Right ventricle myocardium superior (tissue), 1 donor: ENCODE measurements at places on chromosomes 7 and 10.

- no peak for DNase-seq
These were observed 137.6 kb upstream of the CDK6 start for GRCh38 chr7:92973974-92974373.

GRCh38 chr10:1114315-1114714 lies 58.1 kb downstream of the WDR37 start:
- DNase-seq = no peak

GRCh38 chr10:111486346-111486745 lies 409.5 kb downstream of the ADRA2A start:
- no peak for DNase-seq

DNA sequence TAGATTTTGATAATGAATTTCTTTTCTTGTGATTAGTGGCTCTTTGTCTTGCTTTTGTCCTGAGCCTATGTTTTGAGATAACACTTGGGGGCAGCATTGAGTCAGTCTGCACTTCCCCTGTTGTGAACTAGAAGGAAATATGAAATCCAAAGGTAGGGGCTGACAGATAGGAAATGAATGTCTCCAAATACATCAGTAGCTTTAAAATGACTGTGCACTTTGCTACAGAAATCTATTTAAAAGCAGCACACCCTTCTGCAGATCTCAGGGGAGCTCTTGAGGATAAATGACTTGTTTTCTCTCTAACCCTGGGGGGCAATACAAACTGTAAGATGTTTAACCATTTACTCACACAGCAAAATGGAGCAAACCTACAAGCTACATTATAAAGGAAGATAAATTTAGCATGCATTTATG lies 176.0 kb upstream of the MYO3A start:
- no peak for DNase-seq

DNA sequence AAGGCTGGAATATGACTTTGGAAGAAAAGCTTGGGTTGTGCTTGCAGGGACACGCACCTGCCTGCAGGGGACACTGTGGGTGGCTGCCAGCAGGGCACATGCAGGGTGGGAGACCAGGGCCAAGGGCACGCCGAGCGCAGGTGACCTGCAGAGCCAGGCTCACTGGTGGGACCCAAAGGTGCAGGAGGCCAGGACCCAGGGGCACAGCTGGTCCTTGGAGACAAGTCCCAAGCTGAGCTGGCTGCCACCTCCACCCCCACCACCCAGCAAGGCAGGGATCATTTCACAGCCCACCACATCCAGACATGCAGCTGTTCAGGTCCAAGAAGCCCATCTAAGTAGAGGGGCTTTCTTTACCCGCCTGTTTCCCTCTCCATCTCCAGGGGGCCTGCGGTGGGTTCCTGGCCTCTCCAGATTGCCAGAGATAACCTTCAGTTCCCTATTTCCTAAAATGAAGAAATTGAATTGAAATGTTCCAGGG lies 13.8 kb upstream of the CLIP2 start:
- no peak for DNase-seq

GRCh38 chr10:117266812-117267211 lies 25.9 kb downstream of the SLC18A2 start:
- DNase-seq = no peak

DNA sequence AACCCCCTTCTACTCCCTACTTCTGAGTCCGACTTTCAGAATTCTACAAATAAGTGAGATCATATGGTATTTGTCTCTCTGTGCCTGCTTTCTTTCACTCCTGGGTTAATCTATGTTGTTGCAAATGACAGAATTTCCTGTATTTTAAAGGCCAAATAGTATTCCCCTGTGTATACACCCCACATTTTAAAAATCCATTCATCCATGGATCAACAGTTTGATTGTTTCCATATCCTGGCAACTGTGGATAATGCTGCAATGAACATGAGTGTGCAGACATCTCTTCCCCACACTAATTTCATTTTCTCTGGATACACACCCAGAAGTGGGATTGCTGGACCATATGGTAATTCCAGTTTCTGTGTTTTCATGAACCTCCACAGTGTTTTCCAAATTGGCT lies 225.8 kb upstream of the TCERG1L start:
- no peak for DNase-seq

- DNase-seq = no peak
These were observed 242.8 kb downstream of the PHTF2 start for GRCh38 chr7:78041423-78041822.

GRCh38 chr10:122966879-122967278 lies 12.9 kb upstream of the C10orf88 start:
- DNase-seq = no peak

DNA sequence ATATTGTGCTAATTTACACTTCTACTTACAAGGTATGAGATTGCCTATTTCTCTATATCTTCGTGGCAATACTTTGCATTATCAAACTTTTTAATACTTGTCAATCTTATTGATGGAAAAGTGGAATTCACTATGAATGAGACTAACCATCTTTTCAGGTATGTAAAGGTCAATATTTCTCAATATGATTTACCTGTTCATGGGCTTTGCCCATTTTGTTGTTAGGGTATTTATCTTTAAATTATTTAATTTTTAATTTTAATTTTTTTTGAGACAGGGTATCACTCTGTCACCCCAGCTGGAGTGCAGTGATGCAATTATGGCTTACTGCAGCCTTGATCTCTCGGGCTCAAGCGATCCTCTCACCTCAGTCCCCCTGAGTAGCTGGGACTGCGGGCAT lies 47.8 kb upstream of the LCOR start:
- no peak for DNase-seq

- no peak for DNase-seq
These were observed 10.4 kb upstream of the GPR26 start for GRCh38 chr10:123655751-123656150.

GRCh38 chr7:124059375-124059774 lies 26.5 kb upstream of the TMEM229A start:
- no peak for DNase-seq

DNA sequence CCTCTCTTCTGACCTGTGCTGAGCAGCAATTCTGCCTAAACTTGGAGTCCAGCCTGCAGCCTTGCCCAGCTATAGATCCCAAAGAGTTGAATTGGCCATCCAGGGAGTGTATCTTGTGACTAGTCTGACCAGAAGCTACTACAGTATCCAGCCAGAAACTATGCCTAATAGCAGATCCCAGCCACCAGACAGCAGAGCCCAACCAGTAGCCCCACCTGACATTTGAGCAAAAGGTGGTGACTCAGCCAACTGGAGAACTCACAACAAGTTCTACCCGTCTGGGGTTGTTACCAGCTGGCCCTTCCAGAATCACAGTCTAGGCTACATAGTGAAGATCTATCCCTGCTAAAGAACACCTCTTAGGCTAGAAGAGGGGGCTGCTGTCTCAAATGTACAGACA lies 315.0 kb downstream of the CRPPA start:
- no peak for DNase-seq

DNA sequence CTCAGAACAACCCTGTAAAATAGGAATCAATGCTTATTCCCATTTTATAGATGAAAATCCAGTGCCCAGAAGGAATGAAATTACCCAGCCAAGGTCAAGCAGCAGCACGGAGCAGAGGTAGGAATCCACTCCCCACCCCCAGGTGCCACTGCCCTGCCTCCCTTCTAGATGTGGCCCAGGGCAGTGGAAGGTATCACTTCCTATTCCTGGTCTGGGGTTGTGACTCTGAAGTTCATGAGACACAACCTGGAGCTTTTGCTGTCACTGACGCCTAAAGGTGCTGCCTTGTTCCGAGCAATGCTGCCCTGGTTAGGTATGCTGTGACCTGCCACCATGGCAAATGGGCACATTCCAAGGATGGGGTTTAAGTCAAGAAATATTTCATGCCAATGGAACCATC lies 53.6 kb downstream of the PIK3AP1 start:
- DNase-seq = no peak

GRCh38 chr7:107980171-107980570 lies 22.8 kb downstream of the LAMB1 start:
- no peak for DNase-seq

DNA sequence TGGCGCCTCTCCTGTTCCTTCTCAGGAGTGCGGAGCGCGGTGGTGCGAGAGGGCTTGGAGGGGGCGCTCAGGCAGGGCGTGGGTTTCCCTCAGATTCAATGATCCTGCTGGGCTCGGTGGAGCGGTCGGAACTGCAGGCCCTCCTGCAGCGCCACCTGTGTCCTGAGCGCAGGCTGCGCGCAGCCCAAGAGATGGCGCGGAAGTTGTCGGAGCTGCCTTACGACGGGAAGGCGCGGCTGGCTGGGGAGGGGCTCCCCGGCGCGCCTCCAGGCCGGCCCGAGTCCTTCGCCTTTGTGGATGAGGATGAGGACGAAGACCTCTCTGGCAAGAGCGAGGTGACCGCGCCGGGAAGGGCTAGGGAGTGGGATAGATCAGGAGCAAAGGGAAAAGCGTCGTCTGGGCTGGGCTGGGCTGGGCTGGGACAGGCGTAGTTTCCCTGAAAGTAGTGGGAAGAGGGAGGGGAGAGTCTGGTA lies 17.0 kb downstream of the FAM131B start:
- DNase-seq = peak; percentile 66

GRCh38 chr10:95350219-95350829 lies 59.5 kb upstream of the PDLIM1 start:
- DNase-seq = no peak

DNA sequence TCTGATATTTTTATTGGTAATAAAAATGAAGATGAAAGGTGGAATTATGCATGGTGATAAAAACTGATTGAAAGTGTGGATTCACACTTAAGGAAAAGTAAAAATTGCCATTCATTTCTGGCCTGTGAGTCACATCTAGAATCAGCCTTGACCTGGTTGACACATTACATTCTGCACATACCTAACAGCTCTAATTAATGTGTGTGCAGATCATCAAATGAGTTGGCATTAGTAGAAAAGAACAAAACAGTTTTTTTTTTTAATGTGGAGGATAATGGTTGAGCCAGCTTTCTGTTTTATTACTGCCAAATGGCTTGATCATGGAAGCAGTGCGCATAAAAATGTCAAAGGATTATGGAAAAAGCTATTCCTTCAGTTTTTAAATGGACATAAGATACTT lies 142.6 kb upstream of the TMEM196 start:
- DNase-seq = no peak

- no peak for DNase-seq
These were observed 2.5 kb upstream of the MICALL2 start for GRCh38 chr7:1461646-1462375.

- DNase-seq = no peak
These were observed 38.2 kb downstream of the MYL10 start for GRCh38 chr7:101590663-101591435.

DNA sequence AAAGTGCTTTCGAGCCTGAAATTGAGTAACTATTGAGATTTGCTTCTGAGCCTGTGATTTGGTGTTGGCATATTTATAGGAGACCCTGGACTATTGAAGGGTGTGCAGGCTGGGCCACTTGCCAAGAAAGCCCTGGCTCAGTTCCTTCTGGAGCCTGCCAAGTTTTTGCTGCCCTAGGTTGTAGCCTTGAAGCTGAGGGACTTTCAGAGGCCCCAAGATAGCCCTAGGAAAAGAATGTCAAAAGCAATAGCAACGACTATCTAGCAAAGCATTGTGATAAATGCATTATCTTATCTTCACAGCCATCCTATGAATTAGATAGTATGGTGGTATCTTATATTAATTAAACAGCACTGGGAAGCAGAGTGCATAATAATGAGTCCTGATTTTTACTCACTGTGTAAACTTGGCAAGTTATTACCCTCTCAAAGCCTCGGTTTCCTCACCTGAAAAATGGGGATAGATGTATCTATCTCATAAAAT lies 473.7 kb upstream of the PODXL start:
- DNase-seq = peak; percentile 68

DNA sequence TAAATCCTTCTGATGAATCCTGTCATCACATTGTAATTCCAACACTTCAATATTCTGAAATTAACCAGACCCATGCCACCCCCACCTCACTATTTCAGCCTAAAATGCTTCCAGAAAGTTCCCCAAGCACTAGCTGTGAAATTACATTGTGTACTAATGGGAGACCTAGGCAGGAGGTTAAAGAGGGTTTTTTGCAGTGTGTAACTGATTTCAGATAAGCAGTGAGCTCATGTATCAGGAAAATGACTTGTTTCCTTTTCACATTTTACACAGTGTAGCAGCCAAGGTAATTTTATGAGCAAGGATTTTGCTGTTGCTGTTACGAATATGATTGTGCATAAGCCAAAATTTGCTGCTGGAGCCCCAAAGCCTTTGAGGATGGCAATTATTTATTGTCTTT lies 129.0 kb downstream of the INHBA start:
- DNase-seq = no peak

GRCh38 chr10:75681334-75681733 lies 249.9 kb downstream of the LRMDA start:
- no peak for DNase-seq

DNA sequence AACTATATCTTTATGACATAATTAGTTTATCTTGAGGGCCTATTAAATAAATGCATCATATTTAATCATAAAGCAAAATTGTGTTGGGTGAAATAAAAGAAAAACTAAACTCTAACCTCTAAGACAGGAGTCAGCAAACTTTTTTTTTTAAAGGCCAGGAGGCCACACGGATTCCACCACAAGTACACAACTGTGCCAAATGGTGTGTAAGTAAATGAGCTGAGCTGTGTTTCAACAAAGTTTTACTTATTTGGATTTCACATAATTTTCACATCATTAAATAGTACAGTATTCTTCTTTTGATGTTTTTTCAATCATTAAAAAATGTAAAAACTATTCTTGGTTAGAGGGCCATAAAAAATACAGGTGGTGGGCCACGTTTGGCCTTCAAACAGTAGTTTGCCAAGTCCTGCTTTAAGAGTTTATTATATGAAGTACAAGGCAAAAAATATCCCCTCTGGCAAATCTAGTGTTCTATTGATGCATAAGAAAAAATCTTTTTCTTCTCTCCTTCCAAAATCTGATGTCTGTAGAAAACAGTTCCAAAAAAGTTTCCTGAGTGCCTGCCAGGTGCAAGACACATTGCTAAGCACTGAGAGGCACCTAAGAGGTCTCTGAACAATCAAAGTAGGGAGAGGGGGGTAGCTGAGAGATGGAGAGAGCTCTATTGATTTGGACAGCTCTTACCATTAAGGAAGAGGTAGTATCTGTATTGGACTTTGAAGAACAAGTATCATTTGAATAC lies 26.5 kb upstream of the SPOCK2 start:
- DNase-seq = no peak

DNA sequence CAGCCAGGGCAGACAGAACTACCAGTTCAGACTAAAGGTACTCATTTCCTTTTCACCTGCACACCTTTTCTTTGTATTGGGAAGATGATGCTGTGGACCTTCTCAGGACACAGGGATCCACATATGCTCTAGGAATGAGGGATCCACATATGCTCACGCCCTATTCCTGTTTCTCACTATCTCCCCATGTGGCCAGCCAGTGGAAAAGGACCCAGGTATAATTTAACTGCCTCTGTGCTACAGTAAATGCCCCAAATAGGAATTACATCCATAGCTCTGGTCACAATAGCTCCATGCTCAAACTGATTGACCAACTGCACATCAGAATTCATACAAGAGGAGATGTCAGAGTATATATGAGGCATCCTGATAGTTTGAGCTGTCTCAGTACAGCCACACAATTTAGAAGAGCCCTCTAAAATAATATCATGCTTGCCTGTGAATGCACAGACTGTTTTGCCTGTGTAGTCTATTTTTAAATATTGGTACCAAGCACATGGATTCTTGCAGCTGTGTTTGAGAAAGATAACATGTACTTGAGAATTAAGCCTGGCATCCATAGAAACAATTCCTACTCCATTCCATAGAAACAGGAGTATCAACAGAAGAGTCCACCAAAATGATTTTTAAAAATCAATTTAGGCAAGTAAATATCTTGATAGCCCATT lies 43.7 kb downstream of the CTTNBP2 start:
- no peak for DNase-seq
